ENCODE measurements at places on chromosomes 6 and 20. TPM values are rescaled to one million over a fixed set of nuclear protein-coding genes. Genes with fewer than 3 reads are reported as not detected.

Gene TFAP2D
- not detected for total RNA-seq

Gene HSD17B8
- total RNA-seq: 17.7 TPM

Gene PM20D2
- 14.0 TPM for total RNA-seq

Gene CRISP2
- total RNA-seq: not detected

Gene ULBP2
- not detected for total RNA-seq

Data from vagina (tissue), 2 donors.